Mesenchymal stem cell (in vitro differentiated cells and primary cell): ENCODE measurements at places on chromosomes 11 and 22.

DNA sequence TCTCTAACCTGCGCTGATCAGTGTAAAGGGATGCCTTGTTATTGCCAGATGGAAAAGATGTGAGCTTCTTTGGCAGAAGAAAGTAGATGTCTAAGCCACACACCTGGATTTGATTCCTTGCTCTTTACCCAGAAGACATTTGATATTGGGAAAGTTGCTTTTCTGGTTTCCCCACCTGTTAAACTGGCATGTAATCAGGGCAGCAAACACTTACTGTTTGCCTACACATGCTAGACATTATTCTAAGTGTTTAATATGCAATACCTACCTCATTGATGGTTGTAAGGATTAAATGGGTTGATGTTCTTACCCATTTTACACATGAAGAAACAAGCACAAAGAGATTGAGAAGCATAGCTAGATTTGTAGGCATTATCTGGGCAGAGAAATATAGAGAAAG lies 16.6 kb downstream of the ASRGL1 start:
- DNase-seq: no peak

DNA sequence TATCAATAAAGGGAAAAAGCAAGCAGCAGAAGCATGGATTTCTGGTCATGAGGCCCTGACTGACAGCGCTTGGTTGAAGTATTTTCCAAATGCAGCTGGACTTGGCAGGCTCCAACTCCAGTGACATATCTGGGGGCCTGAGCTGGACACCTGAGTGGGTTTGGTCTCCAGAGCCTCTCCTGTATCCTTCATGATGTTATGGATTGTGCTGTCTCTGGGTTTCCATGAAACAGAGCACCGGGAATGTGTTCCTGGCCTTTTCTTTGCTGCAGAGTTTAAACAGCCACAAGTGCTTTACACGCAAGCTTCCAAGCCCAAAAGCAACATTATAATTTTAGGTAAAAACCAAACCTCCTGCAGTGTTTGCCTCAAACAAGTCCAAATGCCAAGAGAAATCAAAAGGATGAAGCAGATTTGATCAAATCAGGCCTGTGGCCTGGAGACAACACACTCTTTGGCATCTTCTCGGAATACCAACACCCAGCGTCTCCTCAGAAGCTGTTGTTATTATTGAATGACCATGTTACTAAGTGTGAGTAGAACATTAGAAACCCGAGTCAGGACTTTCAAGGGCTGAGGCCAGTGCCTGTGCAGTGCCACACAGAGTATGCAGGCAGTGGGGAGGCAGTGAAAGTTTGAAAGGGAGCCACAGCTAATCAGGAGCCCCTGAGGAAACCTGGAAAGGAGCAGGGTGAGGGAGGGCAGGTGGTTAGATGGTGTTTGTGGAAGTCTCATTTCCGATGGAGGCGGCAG lies 42.0 kb downstream of the ME3 start:
- DNase-seq: no peak

GRCh38 chr22:37623075-37624016 lies 14.7 kb downstream of the GGA1 start:
- DNase-seq: peak; percentile 68

DNA sequence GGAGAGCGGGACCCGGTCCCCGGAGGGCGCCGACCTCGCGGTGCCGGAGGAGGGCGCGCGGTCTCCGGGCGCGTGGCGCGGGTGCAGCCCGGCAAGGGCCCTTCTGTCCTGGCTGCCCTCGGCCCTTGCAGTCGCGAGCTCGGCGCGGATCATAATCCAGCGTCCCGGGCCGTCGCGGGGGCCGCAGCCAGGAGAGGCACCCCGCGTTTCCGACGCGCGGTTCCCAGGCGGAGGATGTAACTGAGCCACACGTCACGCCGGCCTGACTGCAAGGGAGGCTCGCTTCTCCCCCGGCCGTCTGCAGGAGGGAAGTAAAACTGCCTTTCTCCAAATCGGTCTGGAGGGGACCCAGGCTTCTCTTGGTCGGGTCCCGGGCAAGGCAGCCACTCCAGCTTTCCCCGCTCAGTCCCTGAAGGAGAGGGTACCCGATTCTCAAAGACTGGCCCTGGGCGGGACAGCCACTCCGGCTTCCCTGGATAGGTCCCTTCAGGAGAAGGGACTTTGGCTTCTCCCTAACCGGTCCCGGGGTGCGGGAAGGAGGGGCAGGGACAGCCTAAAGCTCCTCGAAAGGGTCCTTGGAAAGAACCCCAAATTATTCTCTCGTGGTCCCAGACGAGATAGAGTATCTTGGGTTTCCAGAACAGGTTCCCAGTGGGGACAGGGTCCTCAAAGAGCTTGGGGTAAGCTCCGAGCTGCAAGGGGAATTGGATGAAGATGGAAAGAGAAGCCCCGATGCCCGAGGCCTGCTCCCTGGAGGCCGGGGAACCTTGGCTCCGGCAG lies 836 bp downstream of the SPON1 start:
- peak; percentile 18 for DNase-seq

GRCh38 chr11:32062540-32062939 lies 28.3 kb upstream of the RCN1 start:
- no peak for DNase-seq

DNA sequence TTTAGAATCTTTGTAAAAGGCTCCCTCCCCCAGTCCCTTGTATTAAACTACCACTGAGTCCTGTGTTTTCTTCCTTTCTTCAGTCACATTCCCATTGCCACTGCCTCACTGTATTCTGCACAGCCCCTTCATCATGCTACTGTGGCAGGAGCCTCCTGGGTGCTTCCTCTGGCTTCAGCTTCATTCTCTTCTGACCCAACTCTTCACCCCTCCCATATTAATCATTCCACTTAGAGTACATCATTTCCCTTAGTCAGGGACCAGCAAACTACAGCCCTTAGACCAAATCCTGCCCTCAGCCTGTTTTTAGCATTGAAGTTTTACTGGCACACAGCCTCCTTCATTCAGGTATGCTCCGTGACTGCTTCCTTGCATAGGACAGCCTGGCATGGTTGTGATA lies 127.7 kb upstream of the MTNR1B start:
- no peak for DNase-seq

DNA sequence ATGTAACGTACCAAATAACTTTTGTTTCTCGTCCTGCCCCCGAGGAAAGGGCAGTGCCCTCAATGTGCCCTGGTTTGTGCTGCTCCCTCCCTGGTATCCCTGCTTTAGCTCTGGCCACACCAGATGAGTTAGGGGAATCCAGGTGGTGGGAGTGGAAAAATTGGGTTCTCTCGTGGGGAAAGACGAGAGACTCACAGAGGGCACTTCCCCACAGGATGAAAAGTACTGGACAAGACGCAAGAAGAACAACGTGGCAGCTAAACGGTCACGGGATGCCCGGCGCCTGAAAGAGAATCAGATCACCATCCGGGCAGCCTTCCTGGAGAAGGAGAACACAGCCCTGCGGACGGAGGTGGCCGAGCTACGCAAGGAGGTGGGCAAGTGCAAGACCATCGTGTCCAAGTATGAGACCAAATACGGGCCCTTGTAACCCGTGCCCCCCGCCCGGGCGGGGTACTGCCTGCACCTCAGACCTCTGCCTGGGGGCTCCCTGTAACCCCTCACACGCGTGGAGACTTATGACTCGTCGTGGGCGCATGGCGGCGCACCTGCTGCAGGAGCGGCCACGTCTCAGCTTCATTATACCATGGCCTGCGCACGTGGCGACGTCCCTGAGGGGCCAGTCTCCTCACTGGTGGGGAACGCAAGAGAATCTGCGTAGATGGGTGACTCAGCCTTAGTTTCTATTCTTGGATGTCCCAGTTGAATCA lies 13.9 kb downstream of the TEF start:
- DNase-seq: no peak

GRCh38 chr11:7516475-7516874 lies 2.7 kb downstream of the PPFIBP2 start:
- no peak for DNase-seq

- peak; percentile 92 for DNase-seq
Measured at GRCh38 chr11:132685174-132685611, 847.1 kb downstream of the OPCML start.

DNA sequence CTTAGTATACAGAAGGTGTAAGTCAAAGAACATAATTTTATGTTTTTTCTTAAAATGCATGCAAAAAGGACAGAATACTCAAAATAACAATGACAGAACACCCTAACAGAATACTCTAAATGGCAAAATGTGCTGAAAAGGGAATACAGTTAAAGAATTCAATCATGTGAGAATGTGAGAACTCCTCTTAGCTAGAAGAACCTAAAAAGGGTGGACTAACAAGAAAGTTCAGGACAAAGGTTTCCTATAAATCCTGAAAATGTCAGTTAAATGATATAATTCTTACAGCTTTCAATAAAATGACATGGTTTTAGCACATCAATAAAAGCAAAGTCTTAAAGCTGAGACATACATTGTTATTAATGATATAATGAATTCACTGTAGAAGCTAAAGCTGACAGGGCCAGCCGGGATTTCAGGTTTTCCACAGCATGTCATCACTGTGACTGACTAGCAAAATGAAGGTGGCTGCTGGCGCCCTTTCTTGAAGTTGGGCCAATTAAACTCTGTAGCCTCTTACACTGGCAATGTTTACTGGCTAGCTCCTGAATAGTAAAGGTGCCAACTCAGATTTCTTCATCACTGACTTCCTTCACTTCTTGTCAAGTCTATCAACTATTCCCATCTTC lies 244.4 kb downstream of the TTC28 start:
- no peak for DNase-seq

DNA sequence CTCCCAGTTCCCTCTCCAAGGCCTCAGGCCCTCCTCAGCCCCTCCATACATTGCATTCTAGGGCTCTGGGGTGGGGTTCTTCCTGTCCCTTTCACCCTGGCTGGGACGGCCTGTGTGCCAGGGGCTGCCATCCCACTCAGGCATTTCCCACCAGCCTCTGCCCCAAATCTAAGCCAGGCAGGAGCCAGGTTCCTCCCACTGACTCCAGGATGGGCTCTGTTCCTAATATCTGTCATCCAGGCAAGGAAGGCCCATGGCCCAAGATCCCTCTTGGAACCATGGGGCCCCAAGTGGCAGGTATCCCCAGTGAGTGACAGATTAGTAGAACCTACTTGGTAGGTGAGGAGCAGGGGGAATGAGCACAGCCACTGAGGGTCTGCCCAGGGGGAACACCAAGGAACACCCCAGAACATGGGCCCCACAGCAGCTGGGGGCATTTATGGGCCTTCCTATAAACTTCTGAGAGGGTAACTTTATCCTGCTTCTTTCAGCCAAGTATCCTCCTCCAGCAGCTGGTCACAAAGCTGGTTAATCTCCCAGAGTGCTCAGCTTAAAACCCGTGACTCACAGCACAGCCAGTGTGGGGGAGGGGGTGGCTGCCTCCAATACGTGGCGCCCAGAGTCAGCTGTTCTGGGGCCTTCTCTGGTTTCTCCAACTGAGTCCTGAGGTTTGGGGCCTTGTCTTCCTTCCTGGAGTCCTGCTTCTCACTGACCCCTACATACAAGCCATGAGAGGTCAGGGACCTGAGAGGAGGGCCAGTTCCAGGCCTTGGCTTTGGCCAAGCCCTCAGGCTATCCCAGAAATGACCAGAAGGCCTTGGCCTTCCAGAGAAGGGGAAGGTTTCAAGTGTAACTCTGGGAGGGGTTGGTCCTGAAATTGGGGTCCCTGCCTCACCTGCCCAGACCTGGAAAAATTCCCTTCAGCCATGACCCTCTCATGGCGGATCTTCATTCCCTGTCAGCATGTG lies 19.9 kb upstream of the MYOD1 start:
- no peak for DNase-seq

DNA sequence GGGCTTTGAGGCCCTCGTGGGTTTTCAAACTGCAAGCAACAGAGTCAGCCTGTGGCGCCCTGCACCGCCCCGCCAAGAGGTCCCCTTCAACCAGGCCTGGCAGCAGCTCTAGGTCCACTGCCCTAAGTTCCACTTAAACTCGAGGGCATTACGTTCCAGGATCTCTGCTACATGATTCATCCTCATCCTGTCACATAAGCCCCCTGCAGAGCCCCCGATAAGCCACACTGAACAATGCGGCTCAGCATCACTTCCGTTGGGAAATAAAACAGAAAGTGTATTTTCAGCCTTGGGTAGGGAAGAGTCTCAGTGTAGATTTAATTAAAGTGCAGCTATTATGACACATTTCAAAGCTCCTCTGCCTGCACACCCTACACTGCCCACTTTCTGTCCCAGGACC lies 24.6 kb downstream of the SULT4A1 start:
- DNase-seq: no peak
